Activated CD4-positive, alpha-beta T cell treated with anti-CD3 and anti-CD28 coated beads for 4 hours (primary cell): ENCODE measurements at places on chromosomes 4 and X.

DNA sequence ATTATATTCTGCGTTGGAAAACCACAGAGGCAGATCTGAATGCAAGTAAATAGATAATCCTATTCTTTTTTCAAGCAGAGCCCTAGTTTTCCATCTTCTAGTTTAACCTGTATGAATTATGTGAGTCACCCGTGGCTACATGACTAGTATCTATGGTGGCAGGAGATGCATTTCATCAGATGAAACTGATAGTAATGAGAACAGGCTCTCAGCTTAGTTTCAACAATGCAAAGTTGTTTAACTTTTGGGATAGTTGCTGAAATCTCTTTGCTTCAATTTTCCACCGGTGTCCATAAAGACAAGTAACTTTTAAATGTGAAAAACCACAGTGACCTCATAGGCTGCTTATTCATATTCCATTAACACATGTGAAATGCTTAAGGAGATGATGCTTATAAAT lies 1317.4 kb upstream of the TENM3 start:
- no peak for DNase-seq

- DNase-seq = no peak
Observed at GRCh38 chrX:148741441-148741840, 241.0 kb downstream of the AFF2 start.

DNA sequence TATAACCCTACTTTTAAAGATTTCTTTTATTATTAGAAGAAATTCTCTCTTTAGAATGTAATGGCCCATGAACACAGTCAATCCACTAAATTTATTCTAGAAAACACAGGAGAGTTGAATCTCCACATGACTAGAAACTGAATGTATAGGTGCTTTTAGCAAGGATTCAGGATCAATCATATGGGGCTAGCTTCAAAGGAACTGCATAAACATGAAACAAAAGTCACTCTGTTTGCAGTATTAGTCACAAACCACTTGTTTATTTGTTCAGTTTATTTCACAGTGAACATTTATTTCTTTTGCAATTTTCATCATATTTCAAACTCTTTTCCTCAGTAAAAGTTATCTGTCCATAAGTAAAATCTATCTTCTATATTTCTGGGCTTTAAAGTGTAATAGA lies 1604.6 kb downstream of the PCDH18 start:
- DNase-seq = no peak

DNA sequence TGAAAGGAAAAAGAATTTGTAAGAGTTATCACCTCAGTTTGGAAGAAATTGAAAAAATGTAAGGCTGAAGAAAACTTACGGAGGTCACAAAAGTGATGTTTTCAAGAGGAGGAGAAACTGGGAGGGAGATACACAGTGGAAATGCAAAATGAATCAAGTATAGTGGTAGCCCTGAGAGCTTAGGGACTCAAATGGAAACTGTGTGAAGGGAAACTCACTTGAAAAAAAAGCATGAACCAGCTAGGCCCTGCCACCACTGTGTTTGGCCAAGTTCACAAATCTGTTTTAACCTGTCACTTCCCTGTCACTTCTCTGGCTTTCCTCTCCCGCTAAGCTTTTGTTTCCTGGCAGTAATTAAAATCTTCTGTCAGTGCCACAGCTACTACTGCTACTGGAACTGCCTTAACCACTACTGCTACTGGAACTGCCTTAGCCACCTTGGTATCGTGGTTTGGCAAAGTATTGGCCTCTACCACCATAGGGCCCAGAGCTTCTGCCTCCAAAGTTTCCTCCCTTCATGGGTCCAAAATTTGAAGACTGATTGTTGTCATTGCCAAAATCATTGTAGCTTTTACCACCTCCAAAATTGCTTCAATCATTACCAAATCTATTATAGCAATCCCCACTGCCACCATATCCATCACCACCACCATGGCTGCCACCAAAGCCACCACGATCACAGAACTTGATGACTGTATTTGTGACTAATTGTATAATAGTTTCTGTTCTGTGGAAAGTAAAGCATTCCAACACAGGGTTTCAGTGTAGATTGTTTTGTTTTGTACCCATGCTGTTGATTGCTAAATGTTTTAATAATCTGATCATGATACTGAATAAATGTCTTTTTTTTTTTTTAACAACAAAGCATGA lies 41.5 kb downstream of the SMARCA5 start:
- DNase-seq = no peak

DNA sequence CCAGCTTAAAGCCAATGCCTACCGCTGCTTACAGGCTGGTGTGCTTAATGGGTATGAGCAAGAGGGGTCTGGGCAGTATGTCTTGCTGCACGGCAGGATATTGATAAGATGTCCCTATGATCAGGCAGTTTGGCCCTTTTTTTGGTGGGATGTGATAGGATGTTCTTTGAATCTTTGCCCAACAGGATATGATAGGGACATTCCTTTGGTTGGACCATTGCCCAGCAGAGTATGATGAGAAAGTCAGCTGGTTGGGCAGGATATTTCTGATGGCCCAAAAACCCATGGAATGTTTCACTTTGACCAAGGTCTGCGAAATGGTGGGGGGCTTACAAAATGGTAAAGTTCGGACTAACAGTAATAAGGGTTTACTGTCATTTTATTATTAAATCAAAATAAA lies 1060.6 kb downstream of the STIM2 start:
- DNase-seq = no peak

DNA sequence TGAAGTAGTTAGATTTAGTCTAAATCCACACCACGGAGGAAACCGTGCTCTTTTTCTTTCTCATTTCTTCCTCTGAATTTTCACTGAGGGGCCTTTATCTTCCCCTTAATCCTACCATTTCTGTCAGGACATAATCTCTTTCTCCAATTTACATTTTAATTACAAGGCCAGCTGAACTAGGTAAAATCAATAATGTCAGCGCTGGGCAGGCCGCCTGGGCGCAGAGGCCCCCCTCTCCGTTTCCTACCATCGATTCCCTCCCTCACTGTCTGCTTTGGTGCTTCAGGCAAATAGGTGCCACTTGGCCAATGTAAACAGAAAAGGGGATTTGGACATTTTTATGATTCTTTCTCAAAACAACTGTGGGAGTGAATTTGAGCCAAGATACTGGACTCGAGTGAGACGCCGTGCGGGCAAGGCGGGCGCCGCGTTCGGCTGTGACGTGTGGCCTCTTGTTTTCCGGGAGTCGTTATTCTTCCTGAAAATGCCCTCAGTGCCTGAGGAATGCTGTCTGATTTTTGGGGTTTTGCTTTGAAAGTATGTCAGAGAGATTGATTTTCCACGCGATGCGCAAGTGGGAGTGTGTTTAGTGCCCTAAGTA lies 22.6 kb downstream of the UVSSA start:
- no peak for DNase-seq

- no peak for DNase-seq
Observed at GRCh38 chr4:1336088-1336491, 10.9 kb upstream of the UVSSA start.

DNA sequence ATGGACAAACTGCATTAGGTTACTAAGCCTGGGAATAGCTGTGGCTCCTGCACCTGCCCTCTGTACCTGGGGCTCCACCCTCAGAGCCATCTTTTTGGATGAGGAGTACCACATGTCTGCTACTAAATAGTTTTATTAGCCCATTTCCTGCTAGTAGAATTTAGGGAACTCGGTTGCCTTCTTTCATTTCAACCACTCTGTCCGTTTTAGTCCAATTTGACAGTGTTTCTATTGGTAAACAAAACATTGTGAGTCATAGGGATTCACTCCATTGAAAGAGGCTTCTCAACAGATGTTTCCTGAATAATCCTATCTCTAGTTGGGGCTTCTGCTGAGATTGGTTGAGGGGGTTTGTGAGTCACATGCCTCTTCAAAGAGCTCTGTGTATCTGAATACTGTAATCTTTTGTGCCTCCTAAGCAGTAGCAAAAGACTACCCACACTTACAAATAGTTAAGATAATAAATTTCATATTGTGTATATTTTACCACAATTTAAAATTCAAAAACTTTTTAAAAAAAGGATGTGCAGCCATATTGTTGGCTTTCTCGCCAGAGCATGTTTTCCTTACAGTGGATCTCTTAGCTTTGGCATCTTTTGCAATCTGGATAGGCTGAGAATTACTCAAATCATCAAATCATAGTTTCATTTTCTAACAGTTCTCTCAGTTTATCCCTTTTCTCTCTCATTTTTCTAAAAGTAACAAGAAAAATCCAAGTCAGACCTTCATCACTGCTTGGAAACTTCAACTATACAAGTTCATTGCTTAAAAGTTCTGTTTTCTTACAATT lies 9.9 kb downstream of the FAM200B start:
- DNase-seq = no peak

- DNase-seq = no peak
Observed at GRCh38 chr4:48329976-48330375, 11.4 kb upstream of the SLAIN2 start.
